ENCODE measurements at places on chromosomes 5 and 9.

DNA sequence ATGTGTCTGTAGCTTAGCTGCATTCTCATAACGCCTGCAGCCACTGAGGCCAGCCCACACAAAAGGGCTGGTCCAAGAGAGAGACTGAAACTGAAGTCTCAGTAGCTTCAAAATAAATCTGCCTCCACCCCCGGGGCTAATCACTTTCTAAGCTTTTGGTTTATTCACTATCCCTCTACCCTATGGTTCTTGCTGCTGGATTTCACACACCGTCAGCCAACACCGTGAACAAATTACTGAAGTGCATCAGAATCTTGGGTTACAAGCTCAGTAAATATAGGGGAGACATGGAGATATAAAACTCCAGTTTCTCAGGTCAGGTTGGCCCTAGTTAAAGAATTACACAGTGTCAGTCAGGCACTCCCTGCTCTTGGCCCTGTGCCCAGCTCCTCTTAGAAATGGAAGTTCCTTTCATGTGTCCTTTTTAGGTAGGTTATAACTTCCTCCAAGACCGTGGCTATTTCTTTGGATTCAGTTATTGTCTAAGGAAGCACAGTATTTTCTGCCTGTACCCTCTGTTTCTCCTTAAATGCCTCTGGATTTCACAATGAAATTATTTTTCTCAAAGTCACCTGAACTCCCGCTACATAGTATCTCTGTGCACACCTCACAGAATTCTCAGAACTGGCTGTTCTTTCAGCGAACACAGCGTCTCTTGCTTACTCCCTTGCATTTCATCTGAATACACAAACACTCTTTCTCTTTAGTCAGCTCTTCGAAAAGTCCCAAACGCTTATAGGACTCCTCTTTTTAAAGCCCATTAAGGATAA is 112.5 kb downstream of the FAM174A start:
- no peak for DNase-seq

- DNase-seq = peak; percentile 51
These were observed 10.0 kb upstream of the C5 start for GRCh38 chr9:121059998-121060636.

DNA sequence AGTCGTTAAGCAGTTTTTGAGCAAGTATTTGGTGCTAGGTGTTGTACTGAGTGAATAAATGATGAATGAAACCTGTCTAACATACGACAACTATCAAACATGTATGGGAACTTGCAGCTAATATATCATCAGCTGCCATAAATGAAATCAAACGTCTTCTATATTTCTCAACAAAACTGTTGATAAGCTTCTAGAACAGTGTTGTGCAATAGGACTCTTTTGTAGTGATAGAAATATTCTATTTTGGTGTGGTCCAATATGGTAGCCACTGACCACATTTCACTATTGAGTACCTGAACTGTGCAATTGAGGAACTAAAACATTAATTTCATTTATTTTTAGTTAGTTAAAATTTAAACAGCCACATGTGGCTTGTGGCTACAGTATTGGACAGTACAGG is 16.3 kb upstream of the FYB1 start:
- no peak for DNase-seq

GRCh38 chr5:126277762-126278161 is 145.4 kb upstream of the GRAMD2B start:
- no peak for DNase-seq

GRCh38 chr9:134413890-134414623 is 87.8 kb downstream of the RXRA start:
- peak; percentile 64 for DNase-seq

- DNase-seq = no peak
These were observed 1384.3 kb upstream of the WWC1 start for GRCh38 chr5:166906991-166907713.

DNA sequence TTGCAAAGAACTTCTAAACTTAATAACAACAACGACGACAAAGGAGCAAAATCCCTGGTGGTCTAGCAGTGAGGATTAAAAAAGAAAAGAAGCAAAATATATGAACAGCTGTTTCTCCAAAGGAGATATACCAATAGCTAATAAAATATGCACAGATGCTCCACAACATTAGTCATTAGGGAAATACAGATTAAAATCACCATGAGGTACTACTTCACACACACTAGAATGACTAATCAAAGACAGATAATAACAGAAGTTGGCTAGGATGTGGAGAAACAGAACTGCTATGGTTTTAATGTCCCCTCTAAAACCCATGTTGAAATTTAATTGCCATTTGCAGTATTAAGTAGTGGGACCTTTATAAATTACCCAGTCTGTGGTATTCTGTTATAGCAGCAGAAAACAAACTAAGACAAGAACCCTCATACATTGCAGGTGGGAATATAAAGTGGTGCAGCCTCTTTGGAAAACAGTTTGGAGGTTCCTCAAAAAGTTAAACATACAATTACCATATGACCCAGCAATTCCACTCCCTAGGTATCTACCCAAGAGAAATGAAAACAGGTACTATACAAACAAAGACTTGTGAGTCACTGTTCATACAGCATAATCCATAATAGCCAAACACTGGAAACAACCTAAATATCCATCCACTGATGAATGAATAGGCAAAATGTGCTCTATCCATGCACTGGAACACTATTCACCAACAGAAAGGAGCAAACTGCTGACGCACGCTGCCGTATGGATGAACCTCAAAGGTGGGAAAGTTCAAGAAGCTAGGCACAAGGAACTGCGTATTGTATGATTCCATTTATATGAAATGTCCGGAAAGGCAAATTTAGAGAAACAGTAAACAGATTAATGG is 11.4 kb upstream of the DUSP1 start:
- no peak for DNase-seq

GRCh38 chr9:124187311-124187710 is 70.4 kb upstream of the NEK6 start:
- no peak for DNase-seq

DNA sequence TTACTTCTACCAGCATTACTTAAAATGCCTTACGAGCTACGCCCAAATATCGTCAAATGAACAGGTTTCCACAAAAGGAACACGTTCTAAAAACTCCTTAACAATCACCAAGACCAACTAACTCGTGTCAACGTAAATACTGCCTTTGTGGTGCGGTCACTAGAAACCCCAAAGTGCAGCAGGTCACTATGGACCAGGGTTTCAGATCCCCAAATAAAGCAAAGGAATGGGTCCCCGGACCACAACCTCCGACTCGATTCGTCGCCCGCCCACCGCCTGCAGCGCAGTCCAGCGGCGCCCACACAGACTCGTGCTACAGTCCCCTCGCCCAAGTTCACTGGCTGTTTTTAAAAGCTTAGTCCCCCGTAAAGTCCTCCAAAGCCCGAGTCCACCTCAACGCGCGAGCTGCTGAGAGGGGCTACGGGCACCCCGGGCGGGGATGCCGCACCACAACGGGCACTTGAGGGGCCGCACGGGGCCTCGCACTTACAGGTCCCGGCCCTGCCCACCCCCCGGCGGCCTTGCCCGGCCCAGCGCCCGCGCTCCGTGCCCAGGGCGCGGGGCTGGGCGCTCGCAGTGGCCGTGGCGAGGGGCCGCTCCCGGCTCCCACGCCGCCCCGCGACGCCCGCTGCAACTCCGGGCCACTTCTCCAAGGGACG is 1.1 kb downstream of the NFIB start:
- DNase-seq = no peak

DNA sequence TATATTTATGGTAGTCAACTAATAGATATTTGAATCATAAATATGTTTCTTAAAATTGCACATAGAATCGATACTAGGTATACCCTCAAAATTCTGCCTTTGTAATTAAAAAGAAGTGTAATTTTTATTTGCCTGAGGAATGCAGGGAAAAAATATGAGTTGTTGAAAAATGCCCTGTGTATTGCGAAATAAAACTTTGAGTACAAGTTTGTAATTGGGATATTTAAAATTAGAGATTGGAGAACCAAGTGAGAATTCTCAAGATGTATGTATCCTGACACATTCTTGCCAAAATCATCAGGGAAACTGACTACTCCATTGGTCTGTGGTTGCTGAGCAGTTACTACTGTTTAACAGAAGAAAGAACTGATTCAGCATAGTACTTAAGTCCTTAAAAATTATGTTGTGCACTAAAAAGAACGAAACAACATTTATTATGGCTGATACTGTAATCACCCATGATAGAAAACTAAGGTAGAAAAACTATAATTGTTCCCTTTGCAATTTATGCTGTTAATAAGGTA is 36.0 kb downstream of the ST8SIA4 start:
- DNase-seq = no peak

DNA sequence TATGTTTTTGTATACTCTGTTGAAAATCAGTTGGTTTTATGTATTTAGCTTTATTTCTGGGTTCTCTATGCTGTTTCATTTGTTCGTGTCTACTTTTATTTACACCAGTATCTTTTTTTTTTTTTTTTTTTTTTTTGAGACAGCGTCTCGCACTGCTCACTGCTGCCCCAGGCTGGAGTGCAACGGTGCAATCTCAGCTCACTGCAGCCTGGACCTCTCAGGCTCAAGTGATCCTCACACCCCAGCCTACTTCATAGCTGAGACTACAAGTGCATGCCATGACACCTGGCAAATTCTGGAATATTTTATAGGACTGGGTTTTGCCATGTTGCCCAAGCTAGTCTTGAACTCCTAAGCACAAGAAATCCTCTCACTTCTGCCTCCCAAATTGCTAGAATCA is 869.4 kb upstream of the CDH6 start:
- no peak for DNase-seq

DNA sequence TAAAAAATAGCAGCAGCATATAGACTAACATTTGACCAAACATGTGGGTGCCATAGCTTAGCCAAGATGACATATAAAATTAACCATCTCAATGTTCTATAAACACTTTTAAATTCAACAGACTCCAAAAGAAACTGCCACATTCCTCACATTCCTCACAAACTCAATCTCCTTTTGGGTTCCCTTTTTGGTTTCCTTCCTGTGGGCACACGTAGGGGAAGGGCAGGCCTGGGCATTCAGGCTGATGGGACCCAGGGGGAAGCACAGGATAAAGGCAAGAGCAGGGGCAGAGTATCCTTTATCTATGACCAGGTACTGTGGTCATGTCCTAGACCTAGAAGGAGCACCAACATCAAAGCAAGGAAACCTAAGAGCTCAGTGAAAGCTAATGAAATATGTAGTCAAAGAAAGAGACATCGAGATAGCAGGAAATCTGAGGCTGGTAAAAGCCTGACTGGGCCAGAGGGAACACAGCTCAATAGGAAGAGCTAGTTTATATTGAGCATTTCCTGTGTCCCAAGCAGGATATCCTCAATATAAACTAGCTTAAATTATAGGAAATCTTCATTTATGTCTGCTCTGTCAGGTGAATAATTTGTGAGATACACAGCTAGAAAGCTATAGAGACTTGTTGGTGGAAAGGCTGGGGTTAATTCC is 13.6 kb upstream of the ERAP1 start:
- DNase-seq = no peak

GRCh38 chr5:61964201-61964600 is 341.8 kb upstream of the KIF2A start:
- no peak for DNase-seq

GRCh38 chr9:114446036-114446435 is 58.3 kb upstream of the AKNA start:
- DNase-seq = no peak

DNA sequence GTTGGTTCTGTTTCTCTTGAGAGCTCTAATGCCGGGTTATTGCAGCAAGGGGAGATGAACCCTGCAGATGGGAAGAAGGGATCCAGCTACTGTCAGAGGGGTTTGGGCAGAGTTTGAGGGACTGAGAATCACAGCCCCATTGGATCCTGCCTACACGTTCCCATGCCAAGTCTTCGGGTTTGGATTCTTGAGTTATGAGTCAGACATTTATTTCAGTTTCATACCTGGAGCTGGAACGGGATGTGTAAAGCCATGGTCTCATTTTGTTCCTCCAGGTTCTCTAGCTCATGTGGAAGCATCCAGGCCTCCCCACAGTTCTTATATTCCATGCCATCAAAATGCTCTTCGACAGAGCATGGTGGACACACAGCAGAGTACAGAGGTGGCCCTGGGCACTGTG is 275.4 kb upstream of the IRX4 start:
- DNase-seq = no peak

- DNase-seq = no peak
These were observed at the start of gene GLIPR2 for GRCh38 chr9:36136272-36136893. Gene GLIPR2 (plus strand): TSS chr9:36136733. CDS start chr9:36136779, 46 bp downstream.

- DNase-seq = no peak
These were observed 374.8 kb downstream of the KDM4C start for GRCh38 chr9:7132605-7133004.

All from amniotic stem cell (primary cell).